Fibroblast of pulmonary artery (primary cell): ENCODE measurements at places on chromosomes 3 and 15.

GRCh38 chr3:97883736-97884135 is 61.9 kb downstream of the CRYBG3 start:
- DNase-seq = no peak

- no peak for DNase-seq
Measured at GRCh38 chr15:31262143-31262530, 64.5 kb upstream of the KLF13 start.

- no peak for DNase-seq
Measured at GRCh38 chr15:28091313-28091712, 7.8 kb downstream of the OCA2 start.

GRCh38 chr3:52126036-52126435 is 28.2 kb downstream of the POC1A start:
- no peak for DNase-seq

- DNase-seq = peak; percentile 50
Measured at GRCh38 chr3:71050538-71051258, 532.8 kb downstream of the FOXP1 start.
